Cardiac muscle cell (in vitro differentiated cells and primary cell): ENCODE measurements at places on chromosomes 4 and X.

GRCh38 chrX:66233209-66233608, 69.2 kb downstream of the HEPH start:
- DNase-seq: no peak

DNA sequence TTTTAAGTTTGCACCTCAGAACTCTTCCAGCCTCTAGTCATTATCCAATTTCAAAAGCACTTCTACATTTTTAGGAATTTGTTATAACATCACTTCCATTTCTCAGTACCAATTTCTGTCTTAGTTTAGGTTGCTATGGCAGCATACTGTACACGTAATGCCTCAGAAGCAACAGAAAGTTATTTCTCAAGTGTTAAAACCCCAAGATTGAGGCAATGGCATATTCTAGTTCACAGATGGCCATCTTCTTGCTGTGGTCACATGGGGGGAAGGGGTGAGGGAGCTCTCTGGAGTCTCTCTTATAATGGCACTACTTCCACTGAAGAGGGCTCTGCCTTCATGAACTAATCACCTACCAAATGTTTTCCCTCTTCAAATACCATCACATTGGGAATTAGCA, 220.3 kb upstream of the CTSO start:
- DNase-seq: no peak

GRCh38 chr4:28001698-28002097, 1141.1 kb downstream of the STIM2 start:
- DNase-seq: no peak

GRCh38 chrX:95645738-95646137, 1038.9 kb upstream of the DIAPH2 start:
- DNase-seq: no peak

- no peak for DNase-seq
Observed at GRCh38 chr4:99658666-99659065, 1.0 kb upstream of the C4orf54 start.

- no peak for DNase-seq
Observed at GRCh38 chrX:23637187-23637586, 30.1 kb upstream of the PRDX4 start.

- no peak for DNase-seq
Observed at GRCh38 chr4:10180927-10181744, 64.5 kb upstream of the WDR1 start.
